ENCODE measurements at places on chromosomes 11 and 22.

DNA sequence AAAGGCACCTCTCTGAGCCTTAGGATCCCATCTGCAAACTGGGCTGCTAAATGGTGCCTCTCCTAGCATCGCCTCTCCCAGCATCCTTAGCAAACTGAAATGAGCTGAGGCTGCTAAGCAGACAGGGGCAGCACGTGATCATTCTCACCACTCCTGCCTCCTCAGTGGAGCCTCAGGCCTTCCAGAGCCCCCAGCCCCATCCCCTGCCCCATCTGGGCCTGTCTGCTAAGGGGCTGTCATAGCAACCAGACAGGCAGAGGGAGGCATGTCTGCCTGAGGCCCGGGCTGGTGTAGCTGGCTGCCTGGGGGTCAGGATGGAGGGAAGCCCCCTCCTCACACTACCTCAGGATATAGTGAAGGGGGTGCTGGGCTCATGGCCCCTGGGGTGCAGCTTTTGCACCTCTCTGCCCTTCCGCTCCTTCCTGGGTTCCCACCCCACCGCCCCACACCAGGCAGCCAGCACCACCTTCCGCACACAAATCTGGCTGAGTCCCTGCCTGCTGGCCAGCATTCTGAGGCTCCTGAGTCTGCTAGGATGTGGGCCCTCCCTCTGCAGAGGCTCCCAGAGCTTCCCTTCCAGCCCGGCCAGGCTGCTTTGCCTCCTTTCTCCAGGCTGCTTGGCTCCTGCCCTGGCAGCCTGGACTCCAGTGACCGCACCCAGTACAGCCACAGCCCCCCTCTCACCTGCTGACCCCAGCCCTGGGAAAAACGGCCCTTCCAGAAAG is 47.5 kb upstream of the TTLL12 start:
- no peak for DNase-seq

GRCh38 chr11:377174-377865 is 8.0 kb downstream of the B4GALNT4 start:
- no peak for DNase-seq

DNA sequence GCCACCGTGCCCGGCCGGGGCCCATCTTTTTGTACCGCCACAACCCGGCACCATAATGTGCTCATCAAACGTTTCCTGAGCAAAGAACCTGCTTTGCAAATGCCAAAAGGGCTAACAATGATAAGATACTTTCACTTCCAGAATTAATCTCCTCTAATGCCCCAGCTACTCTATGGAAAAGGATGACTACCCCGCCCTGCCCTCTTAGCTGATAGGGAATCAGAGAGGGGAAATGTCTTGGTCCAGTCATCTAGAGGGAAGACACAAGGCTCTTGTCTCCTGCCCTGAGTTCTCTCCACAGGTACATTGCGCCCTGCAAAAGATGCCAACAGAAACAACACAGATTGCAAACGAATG is 586 bp downstream of the TTLL1 start:
- DNase-seq = no peak

DNA sequence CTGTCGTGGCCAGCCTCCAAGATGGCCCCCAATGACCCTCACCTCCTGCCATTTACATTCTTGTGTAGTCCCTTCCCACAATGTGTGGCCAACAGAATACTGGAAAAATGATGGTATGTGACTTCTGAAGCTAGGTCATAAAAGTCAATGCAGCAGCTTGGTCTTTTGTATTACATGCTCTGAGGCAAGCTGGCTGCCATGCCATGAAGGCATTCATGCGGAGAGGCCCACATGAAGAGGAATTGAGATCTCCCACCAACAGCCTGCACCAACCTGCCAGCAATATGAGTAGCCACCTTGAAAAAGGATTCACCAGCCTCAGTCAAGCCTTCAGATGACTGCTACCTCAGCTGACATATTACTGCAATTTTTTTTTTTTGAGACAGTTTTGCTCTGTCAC is 4.6 kb downstream of the MRTFA start:
- DNase-seq = no peak

- DNase-seq = no peak
These were observed 375.6 kb downstream of the LARGE1 start for GRCh38 chr22:33544707-33545106.

DNA sequence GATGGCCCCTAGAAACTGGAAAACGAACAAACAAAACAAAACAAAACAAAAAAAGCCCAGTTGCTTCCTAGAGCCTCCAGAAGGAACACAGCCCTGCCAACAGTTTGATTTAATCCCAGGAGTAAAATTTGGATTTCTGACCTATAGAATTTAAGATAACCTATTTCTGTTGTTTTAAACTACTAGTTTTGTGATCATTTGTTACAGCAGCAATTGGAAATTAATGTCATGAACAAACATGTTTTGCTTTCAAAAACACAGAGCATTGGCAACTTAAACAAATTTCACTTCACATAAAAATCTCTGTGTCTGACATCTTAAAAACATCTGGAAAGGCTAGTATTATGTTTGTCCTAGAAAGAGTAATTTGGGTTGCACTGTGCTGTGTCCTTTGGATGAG is 437.3 kb downstream of the METTL15 start:
- DNase-seq = no peak

DNA sequence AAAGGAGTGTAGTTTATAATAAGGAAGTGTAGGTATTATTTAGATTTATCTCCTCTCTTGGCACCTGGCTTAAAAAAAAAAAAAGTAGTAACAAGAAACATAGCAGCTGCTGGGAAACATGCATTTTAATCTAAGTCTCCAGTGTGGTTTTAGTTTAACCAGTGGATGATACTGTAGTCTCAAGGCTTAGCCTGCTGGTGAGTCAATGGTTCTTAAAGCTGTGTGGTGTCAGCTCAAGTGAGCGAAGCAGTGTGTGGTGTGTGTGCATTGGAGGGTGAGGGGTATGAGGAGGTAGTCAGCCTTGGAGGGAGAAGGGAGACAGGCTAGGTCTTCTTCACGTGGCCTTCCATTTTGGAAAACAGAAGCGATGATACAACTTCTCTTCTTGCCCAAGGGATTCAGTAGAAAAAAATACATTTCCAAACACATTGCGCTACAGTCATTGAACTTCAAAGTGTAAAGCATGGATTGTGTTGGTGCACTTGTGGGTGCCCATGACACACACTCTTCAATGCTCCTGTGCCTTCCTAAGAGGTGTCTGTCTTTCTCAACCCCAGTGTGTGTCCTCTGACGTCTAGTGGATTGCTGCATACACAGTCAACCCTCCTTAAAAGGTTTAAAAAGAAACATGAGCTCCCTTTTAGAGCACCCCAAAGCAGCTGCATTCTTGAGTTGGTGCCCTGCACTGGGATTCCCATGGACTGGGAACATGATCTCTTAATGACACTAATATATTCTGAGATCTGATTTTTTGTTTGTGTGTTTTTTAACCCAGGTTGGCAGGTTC is 40.1 kb downstream of the ZBTB16 start:
- no peak for DNase-seq

GRCh38 chr22:17795661-17796548 is 21.6 kb upstream of the BID start:
- DNase-seq = no peak

GRCh38 chr11:32705309-32706033 is 89.0 kb downstream of the CCDC73 start:
- no peak for DNase-seq

DNA sequence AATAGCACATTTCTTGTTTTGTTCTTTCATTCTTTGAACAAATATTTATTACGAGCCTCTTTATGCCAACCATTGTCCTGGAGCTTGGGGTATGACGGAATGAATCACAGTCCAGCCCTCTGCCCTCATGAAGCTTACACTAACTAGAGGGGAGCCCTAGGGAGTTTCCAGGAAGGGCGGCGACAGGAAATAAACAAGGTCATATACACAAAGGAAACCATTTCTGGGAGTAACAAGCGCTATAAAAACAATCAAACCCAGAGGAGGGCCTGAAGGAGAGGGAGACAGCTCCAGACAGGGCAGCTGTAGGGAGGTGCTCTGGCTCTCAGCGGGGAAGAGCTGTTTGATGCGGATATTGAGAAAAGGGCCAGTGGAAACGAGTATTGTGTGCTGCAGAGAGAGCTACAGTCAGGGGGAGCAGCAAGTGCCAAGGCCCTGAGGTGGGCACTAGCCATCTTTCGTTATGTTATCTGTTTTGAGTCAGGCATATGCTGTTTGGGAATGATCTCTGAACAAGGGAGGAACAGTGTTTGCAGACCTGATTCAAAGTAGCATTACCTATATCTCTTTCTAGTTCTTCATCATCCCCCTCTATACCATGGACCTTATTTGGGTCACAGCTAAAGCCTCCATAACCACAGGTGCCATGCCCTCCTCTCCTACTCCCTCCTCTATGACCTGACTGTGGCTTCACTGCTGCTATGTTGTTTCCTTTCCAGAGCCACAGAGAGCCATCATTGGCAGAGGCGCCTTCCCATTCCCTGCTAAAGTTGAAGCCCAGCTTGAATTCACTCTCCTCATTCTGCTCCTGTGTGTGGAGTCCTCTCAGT is 15.3 kb upstream of the ZBTB16 start:
- DNase-seq = no peak

DNA sequence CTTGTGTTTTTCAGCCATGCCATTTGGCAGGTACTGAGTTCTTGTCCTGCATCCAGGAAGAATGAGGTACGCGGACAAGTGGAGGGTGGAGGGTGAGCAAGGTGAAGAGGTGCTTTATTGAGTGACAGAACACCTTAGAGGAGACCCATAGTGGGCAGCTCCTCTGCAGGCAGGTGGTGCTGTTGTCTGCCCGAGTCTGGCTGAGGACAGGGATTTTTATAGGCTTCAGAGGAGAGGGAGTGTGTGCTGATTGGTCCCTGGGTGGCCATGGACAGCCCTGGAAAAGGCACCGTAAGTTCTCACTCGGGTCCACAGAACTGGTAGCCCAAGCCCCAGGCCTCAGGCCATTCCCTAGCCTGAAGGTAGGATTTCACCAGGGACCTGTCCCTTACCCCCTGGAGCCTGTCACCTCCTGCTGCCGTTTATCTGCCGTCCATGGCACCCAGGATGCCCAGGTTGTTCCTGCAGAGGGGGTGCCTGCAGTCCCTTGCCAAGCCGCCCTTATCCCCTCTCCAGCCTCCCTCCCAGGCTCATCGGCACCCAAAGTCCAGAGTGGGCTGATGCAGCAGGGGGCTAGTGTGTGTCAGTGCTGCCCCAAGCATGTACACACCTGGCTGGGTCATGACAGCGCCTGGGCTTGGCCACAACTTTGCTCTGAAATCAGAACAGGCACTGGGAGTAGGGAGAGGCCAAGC is 213.6 kb downstream of the LRRC4C start:
- DNase-seq = no peak

DNA sequence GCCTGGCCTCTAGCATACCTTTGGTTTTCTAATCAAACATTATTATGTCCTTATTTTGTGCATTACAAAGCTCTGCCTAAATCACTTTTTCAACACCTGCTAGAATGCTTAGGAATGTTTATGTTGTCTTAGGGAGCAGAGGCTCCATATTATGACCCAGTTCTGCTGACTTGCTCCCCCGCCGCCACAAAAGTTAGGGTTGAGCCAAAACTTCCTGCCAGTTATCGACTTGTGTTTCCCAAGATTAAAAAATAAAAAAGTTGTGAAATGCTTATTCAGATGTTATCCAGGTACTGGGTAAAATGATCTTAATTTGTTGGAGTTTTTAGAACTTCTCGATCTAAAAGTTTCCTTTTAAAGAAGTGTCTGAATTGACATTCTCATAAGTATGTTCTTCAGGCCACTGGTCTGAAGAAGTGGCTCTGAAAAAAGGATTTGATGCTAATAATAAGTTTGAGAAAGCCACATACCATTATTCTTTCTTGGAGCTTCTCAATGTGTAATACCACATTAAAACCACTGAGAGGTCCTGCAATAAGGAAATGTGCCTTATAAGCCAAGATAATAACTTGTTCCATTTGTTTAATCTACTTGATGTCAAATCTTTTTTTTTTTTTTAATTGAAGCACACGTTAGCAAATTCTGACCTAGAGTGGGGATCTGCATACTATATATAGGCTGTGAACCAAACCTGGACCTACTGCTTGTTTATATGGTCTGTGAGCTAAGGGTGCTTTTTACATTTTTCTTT is 2.2 kb downstream of the RNF185 start:
- DNase-seq = no peak

DNA sequence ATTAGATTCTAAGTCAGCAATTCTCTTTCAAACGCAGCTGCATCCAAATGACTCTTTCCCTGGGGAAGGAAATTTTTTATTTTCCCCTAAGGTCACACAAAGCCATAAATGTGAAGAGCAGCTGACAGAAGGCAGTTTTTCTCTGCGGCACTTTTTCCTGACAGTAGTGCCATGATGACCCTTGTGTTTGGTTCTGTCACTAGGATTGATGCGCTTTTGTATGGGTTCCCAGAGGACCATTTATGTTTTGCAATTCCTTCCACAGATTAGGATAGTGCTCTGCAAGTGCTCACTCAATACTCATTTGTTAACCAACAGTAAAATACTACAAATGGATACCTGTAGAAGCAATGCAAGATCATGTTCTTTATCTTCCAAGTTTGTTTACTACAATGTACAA is 359.6 kb upstream of the CTSC start:
- DNase-seq = no peak

GRCh38 chr11:111982541-111983186 is 42.5 kb upstream of the DLAT start:
- no peak for DNase-seq

GRCh38 chr22:17787241-17787640 is 13.0 kb upstream of the BID start:
- DNase-seq = no peak

GRCh38 chr11:65225279-65226102 is 36.3 kb upstream of the POLA2 start:
- DNase-seq = peak; percentile 69

DNA sequence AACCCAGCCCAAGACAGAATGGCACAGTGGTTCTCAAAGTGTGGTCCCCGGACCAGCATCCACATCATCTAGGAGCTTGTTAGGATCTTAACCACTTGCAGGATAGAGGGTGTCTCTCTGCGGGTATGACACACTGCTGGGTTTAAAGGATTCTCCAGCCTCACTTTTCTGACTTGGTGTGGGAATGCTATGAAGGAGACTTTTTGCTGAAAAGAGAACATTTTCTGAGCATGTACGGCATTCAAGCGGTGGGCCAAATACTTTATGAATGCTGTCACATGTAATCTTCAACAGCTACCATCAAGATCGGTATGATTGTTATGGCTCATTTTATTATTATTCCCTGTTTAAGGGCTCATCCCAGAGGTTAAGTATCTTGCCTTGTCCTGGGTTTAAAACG is 1.8 kb upstream of the CD82 start:
- DNase-seq = no peak

DNA sequence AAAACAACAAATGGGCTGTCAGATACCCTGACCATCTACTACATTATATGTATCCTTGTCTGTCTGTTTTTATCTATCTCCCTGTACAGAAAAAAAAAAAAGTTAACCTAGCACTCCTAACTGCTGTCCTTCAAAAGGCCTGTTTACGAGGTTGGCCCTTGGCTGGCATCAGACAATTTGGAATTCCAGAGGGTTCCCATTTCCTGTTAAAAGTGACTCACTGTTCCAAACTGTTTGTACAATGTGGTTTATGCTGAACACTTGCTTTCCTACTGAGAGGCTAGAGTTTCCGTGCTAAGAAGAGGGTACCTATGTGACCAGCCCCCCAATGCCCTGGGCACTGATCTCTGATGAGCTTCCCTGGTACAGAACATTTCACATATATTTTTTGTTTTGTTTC is 65.9 kb upstream of the HMGXB4 start:
- DNase-seq = no peak

GRCh38 chr22:46055181-46055875 is 78.4 kb upstream of the WNT7B start:
- peak; percentile 16 for DNase-seq

- no peak for DNase-seq
These were observed 79.1 kb downstream of the RDX start for GRCh38 chr11:110217223-110217877.
